ENCODE measurements at places on chromosomes 11 and 22.

GRCh38 chr22:28462901-28463300, 216.7 kb downstream of the TTC28 start:
- DNase-seq, result no peak

GRCh38 chr11:45331839-45332238, 45.7 kb upstream of the SYT13 start:
- no peak for DNase-seq

- no peak for DNase-seq
Measured at GRCh38 chr11:4606231-4607015, 1.6 kb downstream of the TRIM68 start.

GRCh38 chr11:15143855-15144254, 29.1 kb downstream of the INSC start:
- DNase-seq, result no peak

DNA sequence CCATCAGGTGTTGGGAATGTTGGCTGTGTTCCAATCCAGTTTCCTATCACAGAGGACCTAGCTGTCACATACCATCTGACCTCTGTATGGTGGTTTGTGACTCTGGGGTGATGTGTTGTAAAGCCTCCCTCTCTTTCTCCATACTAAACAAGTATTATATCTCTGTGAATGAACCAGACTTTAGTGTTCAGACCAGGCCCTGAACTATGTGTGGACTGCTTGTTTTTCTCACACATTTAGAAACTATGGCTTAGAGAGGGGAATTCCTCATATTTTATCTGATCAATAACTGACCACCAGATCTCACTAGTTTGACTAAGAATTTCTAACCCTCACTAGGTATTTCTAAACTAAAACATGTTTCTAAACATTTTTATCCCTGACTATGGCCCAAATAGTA, 17.5 kb downstream of the NCR3LG1 start:
- DNase-seq, result no peak

- no peak for DNase-seq
Measured at GRCh38 chr22:32325416-32325801, 32.3 kb upstream of the RFPL3 start.

GRCh38 chr11:7642747-7643146, 30.6 kb downstream of the CYB5R2 start:
- no peak for DNase-seq

- DNase-seq, result peak; percentile 90
Measured at GRCh38 chr11:102843489-102843888, at the start of gene MMP3. Gene MMP3 (minus strand): TSS chr11:102843609. CDS start chr11:102843546, 63 bp downstream.

DNA sequence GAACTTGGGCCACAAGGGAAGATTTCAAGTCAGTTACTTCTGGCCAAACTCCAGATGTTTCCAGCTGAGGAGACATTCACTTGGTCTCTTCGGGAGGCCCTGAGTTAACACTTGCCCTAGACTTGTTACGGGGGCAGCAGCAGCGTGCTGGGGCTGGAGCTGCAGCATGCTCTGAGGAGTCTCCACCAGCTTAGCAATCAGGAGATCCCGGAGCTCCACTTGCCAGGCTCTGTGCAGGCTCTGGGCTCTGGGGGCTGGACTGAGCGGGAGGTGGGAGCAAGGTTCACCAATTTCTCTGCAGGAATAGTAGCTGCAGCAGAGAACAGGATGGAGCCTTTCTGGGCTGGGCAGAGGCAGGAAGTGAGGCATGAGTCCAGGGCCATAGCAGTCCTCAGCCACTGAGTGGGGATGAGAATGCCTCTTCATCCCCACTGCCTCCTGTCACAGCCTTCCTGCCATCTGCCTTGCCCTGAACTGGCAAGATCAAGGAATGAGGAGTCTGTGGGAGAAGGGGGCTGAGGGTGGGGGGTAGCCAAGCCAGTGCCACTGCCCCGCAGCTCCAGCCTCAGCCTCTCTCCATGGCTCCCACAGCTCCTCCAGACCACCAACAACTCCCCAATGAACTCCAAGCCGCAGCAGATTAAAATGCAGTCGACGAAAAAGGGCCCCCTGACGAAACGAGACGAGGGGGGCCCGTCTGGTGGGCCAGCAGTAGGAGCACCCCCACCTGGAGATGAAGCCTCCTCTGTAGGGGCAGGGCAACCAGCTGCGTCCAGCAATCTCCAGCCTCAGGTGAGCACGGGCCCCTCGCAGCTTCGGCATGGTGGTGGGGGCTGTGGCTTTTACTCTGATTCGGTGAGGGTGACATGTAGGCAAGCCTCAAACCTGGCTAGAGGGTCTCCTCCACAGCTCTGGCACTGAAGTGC, 23.4 kb downstream of the GTPBP1 start:
- DNase-seq, result peak; percentile 28

DNA sequence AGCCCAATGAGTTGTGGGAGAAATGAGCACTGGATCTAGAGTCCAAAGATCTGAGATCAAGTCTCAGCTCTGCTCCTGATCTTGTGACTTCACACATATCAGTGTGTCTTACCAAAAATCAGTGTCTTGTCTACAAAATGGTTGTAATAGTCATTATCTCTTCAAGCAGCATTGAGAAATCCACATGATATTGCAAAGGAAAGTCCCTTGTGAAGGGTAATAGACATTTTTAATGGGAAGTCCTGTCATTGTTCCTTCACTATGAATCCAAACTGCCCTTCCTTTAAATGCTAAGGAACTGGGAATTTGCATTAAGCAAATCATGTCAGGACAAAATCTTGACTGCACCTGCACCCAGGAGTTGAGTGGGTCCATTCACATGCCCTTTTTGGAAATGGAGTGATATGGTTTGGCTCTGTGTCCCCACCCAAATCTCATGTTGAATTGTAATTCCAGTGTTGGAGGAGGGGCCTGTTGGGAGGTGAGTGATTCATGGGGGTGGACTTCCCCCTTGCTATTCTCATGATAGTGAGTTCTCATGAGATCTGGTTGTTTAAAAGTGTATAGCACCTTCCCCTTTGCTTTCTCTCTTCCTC, 51.1 kb downstream of the COMMD9 start:
- no peak for DNase-seq

DNA sequence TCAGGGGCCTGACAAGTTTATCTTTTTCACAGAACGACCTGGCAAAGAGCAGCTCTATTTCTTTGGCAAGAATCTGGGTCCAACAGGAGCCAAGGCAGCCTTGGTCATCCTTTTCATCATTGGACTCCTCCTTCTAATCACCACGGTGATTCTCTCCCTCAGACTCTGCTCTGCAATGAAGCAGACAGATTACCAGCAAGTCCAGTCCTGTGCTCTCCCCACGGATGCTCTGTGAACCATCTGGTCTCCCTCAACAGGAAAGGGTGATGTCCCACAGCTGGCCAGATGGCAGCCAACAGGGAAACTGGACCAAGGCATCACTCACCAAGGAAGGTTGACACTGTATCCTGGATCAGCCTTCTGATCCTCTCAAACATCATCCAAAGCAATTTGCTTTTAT, 17.0 kb upstream of the PANX1 start:
- no peak for DNase-seq

DNA sequence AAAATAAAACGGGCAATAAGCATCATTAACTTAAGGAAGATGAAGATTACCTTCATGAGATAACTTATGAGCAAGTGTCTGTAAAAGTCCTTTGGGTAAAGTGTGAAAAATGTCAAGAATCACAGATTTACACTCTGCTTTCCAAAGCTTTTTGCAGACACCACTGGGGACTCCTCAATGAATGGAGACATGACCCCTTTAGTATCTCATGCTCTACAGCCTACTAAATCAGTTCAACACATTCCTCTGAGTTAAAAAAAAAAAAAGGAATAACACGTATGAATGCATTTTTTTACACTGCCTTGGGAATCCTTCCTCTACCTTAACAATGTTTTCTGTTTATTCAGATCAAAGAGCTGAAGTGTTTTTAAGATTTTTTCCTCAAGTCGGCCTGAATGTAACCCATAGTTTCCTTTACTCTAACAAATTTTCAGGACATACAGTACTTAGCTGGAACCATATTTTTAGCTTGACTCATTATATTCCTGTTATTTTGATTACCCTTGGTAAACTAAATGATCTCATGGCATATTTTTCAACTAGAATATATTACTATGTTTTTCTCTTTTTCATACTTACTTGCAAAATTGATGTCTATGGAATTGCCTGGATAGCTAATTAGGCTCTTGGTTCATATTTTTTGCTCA, 25.9 kb upstream of the RAB30 start:
- DNase-seq, result peak; percentile 10

DNA sequence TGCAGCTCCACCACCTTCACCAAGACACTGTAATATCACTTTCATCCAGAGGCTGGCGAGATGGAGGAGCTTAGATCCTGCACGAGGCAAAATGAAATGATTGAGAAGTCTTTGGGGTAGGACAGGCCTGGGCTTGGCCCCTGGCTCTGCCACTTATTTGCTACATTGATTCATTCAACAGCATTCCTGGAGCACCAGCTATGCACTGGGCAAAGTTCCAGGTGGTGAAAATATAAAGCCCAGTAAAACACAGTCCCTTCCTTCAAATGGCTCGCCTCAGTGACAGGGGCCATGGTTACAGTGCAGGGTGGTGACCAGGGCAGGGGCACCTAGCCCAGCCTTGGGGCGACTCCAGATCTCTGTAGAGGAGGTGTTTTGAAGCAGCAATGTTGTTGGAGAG, 19.7 kb downstream of the ALX4 start:
- no peak for DNase-seq

DNA sequence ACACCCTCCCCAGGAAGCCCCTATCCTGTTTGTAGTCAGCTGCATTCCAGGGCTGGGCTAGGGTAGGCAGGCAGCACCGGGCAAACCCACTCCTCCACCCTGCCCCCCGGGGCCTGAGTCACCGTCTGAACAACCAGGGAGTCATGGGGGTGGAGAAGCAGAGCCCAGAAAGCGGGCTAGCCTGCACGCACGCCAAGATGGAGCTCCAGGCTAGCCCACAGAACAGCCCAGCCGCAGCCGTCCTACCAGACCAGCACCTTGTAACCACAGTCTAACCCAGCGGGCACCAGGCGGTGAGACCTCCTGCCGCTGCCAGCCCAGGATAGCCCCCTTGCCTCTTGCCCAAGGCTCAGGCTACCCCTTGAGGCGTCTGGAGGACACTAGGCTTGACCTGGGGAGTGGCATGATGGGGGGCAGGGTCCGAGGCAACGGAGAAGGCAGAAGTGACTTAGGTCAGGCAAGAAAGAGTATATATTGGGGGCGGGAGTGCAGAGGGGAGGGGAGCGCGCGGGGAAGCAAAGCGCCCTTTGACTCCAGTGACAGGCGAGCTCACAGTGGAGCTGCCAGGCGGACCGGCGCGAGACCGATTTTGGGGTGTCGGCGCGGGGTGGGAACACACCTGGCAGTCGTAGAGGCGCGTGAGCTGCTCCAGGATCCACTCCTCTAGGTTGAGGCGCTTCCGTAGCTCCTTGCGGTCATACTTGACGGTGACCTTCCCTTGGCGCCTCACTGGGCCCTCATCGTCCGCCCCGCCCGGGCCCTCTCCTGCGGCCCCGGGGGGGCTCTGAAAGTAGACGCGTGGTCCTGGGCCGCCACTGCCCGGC, 734 bp downstream of the PPP1R14B start:
- DNase-seq, result peak; percentile 97

GRCh38 chr11:118635237-118635591, 27.8 kb downstream of the PHLDB1 start:
- no peak for DNase-seq

- peak; percentile 34 for DNase-seq
Measured at GRCh38 chr22:30354644-30355043, 2.0 kb downstream of the SF3A1 start.

DNA sequence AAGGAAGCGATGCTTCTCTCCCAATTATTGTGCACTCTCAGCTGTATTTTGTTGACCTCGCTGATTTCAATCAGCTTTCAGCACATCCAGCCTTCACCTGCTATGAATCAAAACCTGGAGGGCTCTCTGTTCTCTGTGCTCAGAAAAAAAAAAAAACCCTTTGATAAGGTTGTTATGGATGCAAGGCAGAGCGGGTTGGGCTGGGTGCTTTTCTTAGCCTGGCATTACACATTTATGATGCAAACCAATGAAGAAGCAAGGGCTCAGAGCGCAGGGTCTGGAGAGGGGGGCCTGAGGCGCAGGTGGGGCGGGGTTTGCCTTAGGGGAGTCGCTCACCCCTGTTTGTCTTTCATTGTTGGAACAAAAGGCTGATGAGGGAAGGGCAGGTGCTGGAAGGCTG, 86.0 kb upstream of the CADM1 start:
- no peak for DNase-seq

DNA sequence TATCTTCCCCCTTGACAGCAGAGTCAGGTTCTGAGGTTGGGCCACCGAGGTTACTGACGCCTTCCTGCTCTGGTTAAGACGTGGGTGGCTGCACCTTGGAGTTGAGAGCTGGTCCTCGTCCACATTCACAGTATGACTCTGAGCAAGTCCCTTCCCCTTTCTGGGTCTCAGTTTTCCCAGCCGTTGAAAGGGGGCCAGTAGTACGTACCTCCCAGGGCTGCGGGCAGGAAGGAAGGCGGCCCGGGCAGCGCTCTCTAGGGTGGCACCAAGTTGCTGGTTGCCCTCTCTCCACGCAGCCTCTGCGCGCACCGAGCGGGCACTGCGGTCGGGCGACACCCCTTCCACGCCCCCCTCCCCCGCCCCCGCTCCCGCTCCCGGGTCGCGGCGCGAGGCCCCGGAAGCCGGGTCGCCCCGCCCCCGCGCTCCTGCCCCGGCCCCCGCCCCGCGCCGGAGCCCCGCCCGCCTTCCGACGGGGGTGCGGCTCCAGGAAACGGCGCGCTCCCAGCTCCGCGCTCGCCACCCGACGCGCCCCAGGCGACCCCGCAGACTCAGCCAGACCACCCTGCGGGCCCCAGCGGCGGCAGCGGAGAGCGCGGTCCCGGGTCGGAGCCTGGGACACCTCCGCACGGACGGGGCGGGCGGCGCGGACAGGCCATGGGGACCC, at the start of gene EHBP1L1:
Gene EHBP1L1 (plus strand): TSS at position 486 of the 664 bp plus-strand sequence. CDS start 250 bp downstream, outside the sequence.
- DNase-seq, result peak; percentile 66

GRCh38 chr22:38570779-38571364, 889 bp upstream of the DMC1 start:
- peak; percentile 49 for DNase-seq
